ENCODE measurements at places on chromosomes 2 and 18.

GRCh38 chr18:54772056-54772455, 56.2 kb upstream of the RAB27B start:
- DNase-seq = no peak

- peak; percentile 11 for DNase-seq
Observed at GRCh38 chr2:190318931-190319554, 583 bp downstream of the HIBCH start.

DNA sequence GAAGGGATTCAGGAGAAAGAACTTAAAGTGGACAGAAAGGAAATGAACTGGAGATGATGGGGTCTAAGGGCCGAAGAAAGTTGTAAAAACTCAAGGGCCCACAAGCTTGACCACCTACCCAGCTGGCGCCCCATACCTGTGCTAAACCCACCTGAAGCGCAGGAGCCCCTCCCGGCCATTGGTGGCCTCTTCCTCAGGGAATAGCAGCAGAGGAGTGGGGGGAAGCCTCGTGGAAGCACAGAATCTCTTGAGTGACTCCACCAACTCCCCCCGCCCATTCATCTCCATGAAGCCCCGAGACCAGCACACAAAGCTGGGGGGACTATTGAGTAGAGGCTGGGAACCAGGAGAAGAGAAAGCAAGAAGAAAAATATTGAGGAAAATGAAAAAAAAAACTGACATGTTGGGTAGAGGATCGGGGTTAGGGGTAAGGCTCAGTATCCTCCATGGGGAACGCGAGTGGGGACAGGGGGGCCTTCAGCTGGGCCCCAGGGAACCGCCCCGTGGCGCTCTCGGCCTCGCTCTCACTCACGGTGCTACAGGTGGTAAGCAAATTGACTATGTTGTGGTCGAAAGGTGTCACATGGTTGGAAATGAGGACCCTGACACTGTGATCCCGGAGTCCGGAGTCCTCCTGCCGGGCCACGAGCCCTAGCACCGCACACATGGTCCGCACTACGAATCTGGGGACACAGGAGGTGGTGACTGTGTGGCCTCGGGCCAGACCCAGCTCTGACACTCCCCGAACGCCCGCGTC, 728 bp downstream of the AUP1 start:
- DNase-seq = no peak

DNA sequence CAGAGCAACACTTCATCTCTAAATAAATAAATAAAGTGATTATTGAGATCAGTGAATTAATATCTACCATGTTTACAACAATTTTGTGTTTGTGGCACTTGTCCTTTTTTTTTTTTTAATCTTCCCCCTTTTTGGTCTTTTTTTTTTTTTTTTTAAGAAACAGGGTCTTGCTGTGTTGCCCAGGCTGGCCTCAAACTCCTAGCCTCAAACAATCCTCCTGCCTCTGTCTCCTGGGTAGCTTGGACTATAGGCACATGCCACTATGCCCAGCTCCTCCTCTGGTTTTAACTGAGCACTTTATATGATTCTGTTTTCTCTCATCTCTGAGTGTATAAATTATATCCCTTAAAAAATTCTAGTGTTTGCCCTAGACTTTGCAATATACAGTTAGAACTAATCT, 30.3 kb downstream of the SLC4A5 start:
- no peak for DNase-seq
